Activated naive CD4-positive, alpha-beta T cell treated with anti-CD3 and anti-CD28 coated beads, Interleukin-2, amount 50 U/mL, for 16 hours (primary cell): ENCODE measurements at places on chromosomes 12 and 14.

GRCh38 chr12:5377997-5378592 is 53.8 kb upstream of the NTF3 start:
- no peak for DNase-seq

- DNase-seq = no peak
Measured at GRCh38 chr12:57609101-57609780, 2.0 kb upstream of the ARHGEF25 start.

DNA sequence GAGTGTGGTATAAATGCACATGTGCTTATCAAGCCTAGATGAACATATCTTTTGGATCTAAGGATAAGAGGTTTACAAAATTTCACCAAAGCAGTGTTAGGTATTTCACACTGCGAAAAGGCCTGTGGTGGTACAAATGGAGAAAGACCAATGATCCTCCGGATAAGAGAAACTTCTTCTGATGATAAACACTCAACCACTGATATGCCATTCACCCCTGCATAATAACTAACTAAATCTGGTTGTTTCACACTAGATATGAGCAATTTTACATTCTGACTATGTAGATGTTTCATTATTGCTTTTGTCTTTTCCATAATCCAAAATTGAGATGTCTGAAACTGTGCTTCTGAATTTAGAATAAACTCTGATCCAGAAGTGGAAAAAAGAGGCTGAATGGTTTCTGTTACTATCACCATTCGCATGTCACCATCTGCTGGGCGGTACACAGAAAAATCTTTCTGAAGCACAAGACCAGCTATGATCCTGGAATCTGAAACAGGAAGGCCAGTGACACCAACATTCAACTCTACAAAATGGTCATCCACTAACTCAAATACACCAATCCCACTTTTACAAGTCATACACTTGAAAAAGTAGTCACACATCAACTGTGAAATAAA is 1.3 kb downstream of the BBS10 start:
- DNase-seq = no peak

GRCh38 chr12:39464976-39465695 is 22.2 kb upstream of the KIF21A start:
- DNase-seq = no peak

GRCh38 chr14:60353420-60353819 is 104.4 kb downstream of the PPM1A start:
- DNase-seq = no peak

DNA sequence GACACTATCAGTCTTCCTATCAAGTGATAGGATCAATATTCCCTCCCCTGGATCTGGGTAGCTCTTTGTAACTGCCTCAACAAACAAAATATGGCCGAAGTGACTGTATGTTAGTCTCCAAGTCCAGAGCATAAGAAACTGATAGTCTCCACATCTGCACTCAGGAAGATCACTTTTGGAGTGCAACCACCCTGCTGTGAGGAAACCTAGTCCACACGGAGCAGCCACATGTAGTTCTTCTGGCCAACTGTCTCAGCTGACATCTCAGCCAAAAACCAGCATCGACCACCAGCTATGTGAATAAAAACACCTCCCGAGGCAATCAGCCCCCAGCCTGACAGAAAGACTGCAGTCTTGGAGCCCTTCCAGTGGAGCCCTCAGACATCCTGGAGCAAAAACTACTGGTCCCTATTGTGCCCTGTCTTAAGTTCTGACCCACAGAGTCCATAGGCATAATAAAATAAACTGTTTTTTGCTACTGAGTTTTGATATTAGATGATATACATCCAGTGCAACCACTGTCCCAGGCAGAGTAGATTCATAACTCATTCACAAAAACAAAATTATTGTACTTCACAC is 143.8 kb downstream of the MED13L start:
- no peak for DNase-seq

- DNase-seq = no peak
Measured at GRCh38 chr12:85036234-85036707, at the start of the genes LRRIQ1 and TSPAN19. LRRIQ1 (plus strand) TSS chr12:85036351; CDS start chr12:85038177, 1,826 bp downstream. TSPAN19 (minus strand) TSS chr12:85036277; CDS start chr12:85029946, 6,331 bp downstream.

DNA sequence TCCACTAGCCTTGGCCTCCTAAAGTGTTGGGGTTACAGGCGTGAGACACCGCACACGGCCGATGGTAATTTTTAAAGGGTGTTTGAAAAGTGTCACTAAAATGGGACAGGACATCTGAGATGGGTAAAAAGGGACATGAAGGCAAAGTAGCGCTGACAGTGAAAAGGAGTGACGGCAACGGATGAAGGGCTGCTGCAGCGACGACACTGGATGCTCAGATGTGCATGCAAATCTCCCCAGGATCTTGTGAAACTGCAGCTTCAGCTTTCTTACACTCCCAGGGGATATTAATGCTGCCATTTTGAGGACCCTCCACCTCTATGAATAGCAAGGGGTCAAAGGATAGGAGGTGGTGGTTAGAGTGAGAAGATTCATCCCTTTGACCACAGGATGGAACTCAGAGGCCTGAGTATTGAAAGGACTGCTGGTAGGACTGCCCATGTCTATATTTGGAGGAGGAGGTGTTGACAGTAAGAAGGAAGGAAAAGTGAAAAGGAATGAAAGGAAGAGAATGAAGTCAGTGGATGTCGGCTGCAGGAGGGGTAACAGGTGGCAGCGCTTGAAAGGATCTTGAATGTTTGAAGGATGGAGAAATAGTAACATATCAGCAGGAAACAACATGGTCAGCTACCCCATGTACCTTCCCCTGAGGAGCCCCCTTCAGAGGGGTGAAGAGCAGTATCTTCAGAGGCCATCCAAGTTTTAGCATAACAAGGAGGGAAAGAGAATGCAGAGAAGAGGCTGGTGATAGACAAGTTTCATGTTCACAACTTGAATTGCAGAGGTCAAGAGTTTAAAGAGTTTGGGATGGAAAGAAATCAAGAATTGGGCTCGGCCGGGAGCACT is 37.1 kb downstream of the CLIP1 start:
- DNase-seq = no peak

DNA sequence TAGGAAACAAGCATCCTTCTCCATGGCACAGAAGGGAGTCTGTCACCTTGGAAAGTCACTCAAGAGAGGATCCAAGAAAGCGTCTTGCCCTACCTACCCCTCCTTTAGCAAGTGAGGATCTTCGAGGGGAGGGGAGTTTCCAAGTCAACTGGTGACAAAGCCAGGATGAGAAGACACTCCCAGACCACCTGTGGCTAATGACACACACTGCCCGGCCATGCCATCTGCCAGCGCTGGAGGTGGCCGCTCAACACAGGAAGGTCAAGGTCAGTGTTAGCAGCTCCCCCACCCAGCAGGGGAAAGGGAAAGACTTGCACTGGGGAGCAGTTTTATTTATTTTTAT is 41.3 kb downstream of the ELK3 start:
- no peak for DNase-seq

- no peak for DNase-seq
Measured at GRCh38 chr14:55062517-55063351, 11.3 kb downstream of the MAPK1IP1L start.

- peak; percentile 18 for DNase-seq
Measured at GRCh38 chr14:45253754-45254310, 830 bp upstream of the MIS18BP1 start.

- no peak for DNase-seq
Measured at GRCh38 chr14:64688811-64689281, 15.4 kb upstream of the PLEKHG3 start.

GRCh38 chr14:44701563-44702263 is 194.6 kb upstream of the FSCB start:
- no peak for DNase-seq

- no peak for DNase-seq
Measured at GRCh38 chr12:121805171-121806008, 1.6 kb downstream of the SETD1B start.

DNA sequence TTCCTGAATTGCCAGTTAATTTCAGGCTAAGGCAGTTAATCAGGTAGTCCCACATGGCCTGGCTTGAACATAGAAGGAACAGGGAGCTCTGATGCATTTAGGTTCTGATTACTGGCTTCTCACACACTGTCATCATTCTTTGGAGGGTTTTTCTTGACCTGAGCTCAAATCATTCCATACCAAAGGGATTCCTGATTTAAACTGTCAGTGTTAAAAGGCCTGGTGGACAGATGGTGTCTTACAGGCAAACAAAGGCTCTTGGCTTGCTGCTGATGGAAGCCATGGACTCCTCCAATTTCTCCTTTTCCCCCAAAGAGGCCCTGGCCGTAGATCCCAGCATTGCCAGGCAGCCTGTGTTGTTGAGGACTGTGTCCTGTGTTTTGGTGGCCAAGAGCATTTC is 30.2 kb downstream of the CACNA1C start:
- no peak for DNase-seq

- DNase-seq = no peak
Measured at GRCh38 chr12:40723001-40723400, 30.8 kb downstream of the CNTN1 start.

GRCh38 chr14:50943261-50943942 is 881 bp downstream of the PYGL start:
- DNase-seq = no peak

- DNase-seq = no peak
Measured at GRCh38 chr14:91258011-91258618, 13.6 kb upstream of the GPR68 start.

- DNase-seq = no peak
Measured at GRCh38 chr12:123387508-123388176, 3.7 kb downstream of the KMT5A start.

DNA sequence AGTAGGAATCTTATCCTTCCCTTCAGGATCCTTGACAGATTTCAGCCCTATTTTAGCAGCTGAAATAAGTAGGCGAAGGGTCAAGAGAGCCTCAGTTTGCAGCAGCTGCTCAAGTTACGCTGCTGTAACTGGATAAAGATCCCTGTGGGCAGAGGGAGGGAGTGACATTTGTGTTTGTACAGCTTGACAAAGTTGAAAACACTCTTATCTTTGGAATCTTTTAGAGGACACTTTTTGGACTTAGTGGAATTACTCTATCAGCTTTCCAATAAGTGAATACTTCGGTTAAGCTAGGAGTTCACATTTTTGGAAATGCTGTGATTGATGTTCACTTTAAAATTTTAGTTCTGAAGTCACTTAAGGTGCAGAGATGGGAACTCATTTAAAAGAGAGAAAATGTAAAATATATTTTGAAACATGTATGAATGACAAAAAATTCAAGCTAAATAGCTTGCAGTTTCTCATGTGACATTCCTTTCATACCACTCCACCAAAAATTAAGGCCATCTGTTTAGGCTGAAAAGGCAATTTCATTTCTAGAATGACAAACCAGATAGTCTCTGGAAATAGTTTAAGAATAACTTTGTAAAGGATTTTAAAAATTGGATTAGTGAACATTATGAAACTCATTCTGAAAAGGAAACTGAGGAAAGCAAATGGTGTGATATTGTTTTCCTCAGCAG is 55.2 kb downstream of the SLC38A4 start:
- no peak for DNase-seq

GRCh38 chr14:61603736-61604135 is 91.6 kb upstream of the HIF1A start:
- no peak for DNase-seq

DNA sequence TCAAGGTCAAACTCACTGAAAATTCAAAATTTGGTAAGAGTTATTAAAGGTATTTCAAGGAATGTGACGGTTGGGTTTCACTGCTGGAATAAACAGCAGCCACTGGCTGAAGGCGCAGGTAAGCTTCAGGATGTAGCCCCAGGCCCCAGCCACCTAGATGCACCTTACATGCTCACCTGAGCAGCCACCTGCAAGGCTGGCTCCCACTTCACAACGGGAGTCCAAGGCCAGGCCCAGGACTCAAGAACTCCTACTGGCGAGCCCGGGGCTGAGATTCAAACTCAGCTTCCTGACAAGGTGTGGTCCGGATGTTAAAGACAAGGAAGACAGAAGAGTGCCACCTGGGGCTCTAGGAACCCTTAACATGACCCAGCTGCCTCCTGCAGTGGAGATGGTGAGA is 78.4 kb downstream of the ITPK1 start:
- DNase-seq = no peak

GRCh38 chr12:109900752-109901580 is 892 bp downstream of the TCHP start:
- DNase-seq = no peak

GRCh38 chr12:32970465-32971110 is 74.0 kb upstream of the PKP2 start:
- DNase-seq = no peak

GRCh38 chr12:54983536-54984101 is 943 bp downstream of the TESPA1 start:
- DNase-seq = peak; percentile 52

- no peak for DNase-seq
Measured at GRCh38 chr14:104119119-104119487, 19.3 kb upstream of the KIF26A start.

DNA sequence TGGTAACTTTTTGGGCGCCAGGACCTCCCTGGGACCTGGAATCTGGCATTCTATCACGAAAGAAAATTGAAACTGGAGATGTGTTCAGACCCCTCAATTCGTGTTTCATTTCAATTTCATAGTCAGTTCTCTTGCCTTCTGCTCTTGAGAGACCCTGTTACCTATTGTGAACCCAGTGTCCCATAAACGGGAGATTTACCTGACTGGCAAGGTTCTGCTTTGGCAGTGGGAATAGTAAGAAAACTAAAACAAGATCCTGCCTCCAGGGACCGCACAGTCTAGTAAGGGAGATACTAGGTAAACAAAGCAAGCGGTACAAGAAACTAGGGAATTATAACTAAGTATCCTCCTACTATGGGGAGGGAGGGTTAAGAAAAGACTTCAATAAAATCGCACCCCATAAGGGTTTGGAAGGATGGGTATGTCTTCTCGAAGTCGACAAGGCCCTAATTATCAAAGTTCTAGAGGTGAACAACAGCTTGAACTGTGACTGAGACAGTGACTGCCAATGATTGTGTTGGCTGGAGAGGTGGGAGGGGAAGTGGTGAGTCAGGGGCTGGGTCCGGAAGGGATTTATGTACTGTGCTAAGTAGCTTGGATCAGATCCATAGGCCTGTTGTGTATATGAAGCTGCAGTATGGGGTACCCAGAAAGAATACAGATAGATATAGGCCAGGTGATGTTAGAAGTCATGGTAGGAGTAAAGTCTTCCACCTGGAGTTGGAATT is 754 bp downstream of the ACSS3 start:
- no peak for DNase-seq

GRCh38 chr12:69987579-69988091 is 162.6 kb downstream of the MYRFL start:
- no peak for DNase-seq

- no peak for DNase-seq
Measured at GRCh38 chr14:88008039-88008742, 3.3 kb downstream of the GPR65 start.

DNA sequence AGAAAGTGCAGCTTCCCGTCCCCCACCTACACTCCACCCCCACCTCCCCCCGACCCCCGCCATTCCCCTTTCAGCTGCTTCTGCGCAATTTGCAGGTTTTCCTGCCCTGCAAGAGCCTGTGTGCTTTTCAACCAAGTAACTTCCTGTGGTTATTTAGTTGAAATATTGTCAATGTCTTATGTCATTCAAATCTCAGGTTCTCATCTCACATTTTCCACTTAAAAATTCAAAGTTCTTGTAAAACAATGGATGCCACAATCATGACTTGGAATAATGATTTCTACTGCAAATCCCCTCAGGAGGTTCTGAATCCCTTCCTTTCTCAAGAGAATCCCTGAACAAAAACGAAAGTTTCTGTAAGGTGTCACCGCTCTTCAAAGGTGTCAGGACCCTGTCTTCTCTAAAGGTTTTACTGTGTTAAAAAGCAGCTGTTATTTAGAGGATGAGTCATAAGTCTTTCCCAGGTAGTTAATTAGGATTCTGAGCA is 31.6 kb downstream of the WBP11 start:
- peak; percentile 25 for DNase-seq

- no peak for DNase-seq
Measured at GRCh38 chr12:31962076-31962475, 2.9 kb downstream of the RESF1 start.
